ENCODE measurements at places on chromosomes 12 and 14. TPM values are rescaled to one million over a fixed set of nuclear protein-coding genes. Genes with fewer than 3 reads are reported as not detected.

GRCh38 chr12:6373022-6373787, 2.2 kb downstream of the SCNN1A start:
- no peak for DNase-seq

Gene CDK2
- polyA plus RNA-seq: 69.2 TPM

DNA sequence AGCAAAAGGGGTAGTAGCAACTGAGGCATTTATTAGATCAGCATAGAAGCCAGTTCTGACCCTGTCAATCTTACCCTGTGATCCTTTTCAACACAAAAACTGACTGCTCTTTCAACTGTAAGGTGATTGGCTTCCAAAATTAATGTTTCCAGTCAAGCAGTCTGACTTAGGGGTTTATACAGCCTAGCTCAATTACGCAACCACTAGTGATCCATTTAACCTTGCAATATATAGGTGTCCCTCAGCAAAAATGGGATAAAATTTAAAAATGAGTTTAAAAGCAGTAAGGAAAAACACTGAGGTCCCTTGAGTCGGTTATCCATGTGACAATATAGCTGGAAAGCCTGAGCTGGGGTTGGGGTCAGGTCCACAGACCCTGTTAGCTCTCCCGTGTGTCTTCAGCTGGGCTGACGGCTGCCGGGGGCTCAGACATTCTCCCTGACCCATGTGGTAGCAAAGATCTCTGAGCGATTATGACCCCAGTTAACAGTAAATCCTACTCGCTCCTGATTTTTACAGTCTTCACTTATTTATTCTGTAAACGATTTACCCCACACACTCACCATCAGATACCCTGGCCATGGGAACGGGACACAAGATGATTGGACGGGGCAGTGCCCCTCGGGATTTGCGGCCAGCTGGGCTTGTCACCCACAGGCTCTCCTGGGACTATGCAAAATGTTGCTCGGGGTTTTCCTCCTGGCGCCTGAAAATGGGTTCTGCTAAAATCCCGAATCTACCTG, 16.6 kb downstream of the ADGRD1 start:
- no peak for DNase-seq

GRCh38 chr14:27727251-27727770, 1039.3 kb upstream of the FOXG1 start:
- DNase-seq: peak; percentile 33

Gene PPP1R13B
- polyA plus RNA-seq: 44.3 TPM

DNA sequence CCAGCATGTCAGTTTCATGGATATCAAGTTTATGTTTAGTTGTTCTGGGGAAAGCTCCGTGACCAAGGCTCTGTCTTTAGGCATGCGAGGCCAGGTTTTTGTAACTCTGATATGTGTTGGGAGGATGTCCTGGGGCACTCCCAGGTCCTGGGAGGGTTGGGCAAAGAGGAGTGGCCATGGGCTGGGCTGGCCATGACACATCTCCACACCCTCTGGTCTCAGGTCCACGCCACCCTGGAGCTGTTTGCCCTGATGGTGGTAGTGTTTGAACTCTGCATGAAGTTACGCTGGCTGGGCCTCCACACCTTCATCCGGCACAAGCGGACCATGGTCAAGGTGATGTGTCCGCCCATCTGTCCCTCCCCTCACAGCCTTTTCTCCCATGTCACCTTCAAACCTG, 46.4 kb downstream of the TPCN1 start:
- DNase-seq: no peak

GRCh38 chr12:109744986-109745942, 31.6 kb downstream of the FAM222A start:
- DNase-seq: no peak

DNA sequence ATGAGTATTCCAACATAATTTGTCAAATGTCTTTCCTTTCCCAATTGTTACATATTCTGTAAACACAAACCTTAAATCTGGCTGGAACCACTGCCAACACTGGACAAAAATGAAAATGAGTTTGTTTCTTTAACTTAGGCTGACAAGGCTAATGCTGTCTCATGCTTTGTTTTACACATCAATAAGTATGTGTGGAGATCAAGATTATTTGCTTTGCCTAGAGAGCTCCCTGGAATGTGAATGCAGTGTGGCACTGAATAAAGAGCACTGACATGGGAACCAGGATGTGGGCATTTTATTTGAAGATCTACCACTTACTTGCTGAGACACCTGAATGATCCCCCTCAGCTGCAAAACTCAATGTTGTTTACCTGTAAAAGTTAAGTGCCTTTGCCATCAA, 61.7 kb downstream of the RALGAPA1 start:
- no peak for DNase-seq

DNA sequence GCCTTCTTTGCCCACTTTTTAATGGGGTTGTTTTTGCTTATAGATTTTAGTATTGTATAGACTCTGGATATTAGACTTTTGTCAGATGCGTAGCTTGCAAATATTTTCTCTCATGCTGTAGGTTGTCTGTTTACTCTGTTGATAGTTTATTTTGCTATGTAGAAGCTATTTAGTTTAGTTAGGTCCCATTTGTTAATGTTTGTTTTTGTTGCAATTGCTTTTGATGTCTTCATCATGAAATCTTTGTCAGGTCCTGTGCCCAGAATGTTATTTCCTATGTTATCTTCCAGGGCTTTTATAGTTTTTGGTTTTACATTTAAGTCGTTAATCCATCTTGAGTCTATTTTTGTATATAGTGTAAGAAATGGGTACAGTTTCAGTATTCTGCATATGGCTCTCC, 30.0 kb upstream of the LYZ start:
- DNase-seq: no peak

DNA sequence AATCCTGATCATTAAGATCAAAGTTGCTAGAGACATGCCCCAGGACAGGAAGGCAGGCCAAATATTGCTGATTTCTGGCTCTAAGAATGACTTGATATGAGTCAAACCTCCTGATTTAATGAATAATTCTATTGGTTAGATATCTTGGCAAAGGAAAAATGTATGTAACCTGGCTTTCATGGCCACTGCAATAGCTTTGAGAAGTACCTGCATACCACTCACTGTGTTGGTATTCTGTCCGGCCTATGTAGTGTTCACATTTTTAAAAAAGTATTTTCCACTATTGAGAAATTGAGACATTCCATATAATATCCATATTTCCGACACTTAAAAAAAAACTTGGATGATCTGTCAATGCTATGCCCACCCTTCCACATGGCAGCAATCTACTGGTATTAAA, 283.1 kb upstream of the SOX5 start:
- DNase-seq: no peak

Gene SPX
- polyA plus RNA-seq: 13.8 TPM

DNA sequence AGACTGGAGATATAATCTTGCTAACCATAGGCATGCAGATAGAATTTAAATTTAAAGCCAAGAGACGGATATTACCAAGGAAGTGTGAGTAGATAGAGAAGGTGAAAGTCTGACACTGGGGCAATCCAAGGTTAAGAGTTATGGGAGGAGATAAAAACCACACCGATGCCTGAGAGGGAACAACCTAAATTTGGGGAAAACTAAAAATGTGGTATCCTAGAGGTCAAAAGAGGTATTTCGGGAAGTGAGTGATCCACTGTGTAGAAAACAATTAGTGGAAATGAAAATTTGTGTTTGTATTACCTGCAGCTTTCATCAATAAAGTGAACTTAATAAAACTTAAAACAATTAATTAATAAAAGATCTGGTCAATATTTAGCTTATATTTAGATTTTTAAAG, 269.0 kb upstream of the RPL10L start:
- no peak for DNase-seq

- DNase-seq: no peak
Observed at GRCh38 chr12:48781750-48782456, 7.0 kb downstream of the ADCY6 start.

Gene PLCZ1
- 1.3 TPM for polyA plus RNA-seq

Gene LRRC43
- polyA plus RNA-seq: 6.8 TPM

GRCh38 chr12:132955094-132956010, 754 bp downstream of the ZNF605 start:
- DNase-seq: peak; percentile 43

DNA sequence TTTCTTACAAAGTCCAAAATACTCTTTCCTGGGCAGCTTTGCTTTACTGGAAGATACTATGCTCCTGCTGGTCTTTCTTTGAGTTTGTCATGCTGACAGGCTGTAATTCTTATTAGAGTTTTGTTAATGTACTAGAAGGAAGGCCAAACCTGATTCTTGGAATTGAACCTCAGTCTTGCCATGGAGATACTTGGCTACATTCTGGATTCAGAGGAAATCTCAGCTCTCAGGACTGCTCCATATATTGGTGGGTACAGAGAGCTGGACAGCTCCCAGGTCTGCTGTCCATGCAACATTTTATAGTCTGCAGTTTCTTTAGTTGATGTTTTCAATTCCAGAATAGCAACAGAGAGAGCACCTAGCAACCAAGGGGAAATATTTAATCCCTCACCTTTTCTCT, 363.1 kb upstream of the STXBP6 start:
- DNase-seq: no peak

Gene CD27
- polyA plus RNA-seq: 1.2 TPM

GRCh38 chr12:85007836-85008235, 28.2 kb downstream of the TSPAN19 start:
- no peak for DNase-seq

Gene FBXL14
- 9.9 TPM for polyA plus RNA-seq

Gene P2RX2
- 1.7 TPM for polyA plus RNA-seq

Gene PYGL
- 20.7 TPM for polyA plus RNA-seq

Gene RPS6KL1
- polyA plus RNA-seq: 0.91 TPM

Gene OTUB2
- 5.9 TPM for polyA plus RNA-seq

GRCh38 chr14:65142914-65143625, 40.8 kb upstream of the MAX start:
- DNase-seq: no peak

Gene RAPGEF3
- polyA plus RNA-seq: 61.2 TPM

- no peak for DNase-seq
Observed at GRCh38 chr14:69605738-69606137, 5.7 kb upstream of the SUSD6 start.

Gene EIF4B
- 519 TPM for polyA plus RNA-seq

Gene ZC2HC1C
- 7.8 TPM for polyA plus RNA-seq

GRCh38 chr12:39912211-39912980, 193.5 kb downstream of the SLC2A13 start:
- no peak for DNase-seq

DNA sequence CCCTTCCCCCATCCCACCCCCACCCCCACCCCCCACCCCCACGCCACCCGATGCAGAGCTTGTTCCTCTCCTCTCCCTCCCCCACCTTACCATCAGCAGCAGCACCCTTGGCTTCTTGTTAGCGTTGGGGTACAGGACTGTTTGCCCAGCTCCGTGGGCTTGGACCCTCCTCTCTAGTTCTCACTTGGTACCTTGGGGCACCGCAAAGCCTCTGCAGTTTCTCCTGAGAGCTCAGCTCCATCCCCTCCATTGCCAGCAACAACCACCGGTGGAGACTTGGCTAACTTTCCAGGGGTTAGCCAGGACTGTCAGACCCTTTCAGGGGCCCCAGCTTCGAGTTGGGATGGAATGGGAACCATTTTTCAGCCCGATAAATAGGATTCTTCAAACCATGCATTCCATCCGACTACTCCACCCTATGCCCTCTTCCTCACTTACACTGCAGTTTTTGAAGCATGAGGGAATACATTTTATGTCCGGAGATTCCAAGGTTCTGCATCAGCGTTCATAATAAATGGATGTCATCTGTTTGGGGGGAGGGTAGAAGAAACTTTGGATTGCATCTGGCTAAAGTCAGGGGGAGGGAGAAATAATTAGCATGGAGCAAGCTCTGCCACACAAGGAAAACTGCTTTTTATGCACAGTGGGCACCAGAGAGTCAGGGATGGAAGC, 1.1 kb downstream of the SCN8A start:
- no peak for DNase-seq

DNA sequence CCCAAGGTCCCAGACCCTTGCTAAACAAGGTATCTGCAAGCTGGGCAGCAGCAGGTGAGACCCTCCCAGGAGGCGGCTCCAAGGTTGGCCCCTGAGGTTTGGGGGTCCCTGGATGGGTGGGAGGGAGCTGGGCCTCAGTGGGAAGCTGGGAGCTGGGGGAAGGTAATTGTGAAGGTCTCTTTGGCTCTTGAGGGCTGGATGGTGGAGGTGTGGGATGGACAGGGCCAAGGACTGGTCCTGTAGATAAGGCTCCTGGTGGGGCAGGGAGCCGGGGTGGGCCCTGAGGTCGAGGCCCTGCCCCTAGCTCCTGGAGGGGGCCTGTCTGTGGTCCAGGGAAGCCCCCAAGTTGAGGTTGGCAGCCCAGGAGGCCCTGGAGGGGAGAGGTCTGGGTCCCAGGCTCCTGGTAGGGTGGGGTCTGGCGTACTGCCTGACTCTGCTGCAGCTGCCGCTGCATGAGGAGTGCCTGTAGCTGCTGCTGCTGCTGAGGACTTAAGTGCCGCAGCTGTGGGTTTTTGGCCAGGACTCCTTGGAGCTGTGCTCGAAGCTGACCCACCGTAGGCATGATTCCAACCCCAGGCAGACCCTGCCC, 13.1 kb upstream of the PRKAG1 start:
- DNase-seq: no peak

DNA sequence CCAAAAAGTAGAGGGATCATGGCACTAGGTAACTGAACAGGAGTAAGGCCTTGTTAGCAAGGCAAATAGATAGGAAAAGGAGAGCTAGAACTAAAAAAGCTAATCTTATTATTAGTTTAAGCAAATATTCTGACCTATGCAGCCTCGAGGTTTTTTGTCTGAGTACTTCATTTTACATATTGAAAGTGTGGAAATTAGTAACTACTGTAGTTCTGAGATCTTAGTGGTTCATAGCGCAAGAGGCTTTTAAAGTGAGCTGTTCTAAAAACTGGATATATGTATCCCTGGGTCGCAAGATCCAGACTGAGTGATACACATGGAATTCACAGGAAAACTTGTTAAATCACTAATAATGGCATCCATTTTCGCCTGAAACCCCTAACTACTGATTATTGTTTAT, 411.0 kb upstream of the SOX5 start:
- DNase-seq: no peak

Gene KRT2
- polyA plus RNA-seq: not detected

- DNase-seq: peak; percentile 8
Observed at GRCh38 chr12:14716848-14717444, 20.5 kb upstream of the GUCY2C start.

- DNase-seq: no peak
Observed at GRCh38 chr12:123131879-123132402, 18.9 kb downstream of the PITPNM2 start.

DNA sequence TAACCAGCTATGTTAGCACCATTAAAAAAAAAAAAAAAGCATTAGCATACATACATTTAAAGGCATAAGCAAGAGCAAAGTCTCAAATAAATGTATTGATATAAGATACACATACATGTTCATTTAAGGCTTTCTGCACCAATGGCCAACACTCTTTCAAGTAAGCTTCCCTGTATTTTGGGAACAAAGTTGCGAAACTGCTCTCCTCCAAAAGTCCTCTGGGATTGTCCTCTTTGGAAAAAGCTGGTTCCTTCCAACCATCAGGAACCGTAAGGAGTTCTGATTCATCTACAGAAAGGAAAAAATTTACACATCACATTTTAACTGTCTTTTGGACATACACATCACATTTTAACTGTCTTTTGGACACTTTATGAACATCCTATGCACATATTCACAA, 3.2 kb downstream of the KRR1 start:
- no peak for DNase-seq

Gene SLC10A1
- polyA plus RNA-seq: 0.22 TPM

- DNase-seq: no peak
Observed at GRCh38 chr12:86158956-86159355, 97.2 kb downstream of the MGAT4C start.

- DNase-seq: no peak
Observed at GRCh38 chr14:20306079-20306423, 300 bp upstream of the TTC5 start.

GRCh38 chr12:95168746-95169145, 48.5 kb downstream of the FGD6 start:
- no peak for DNase-seq

All from left kidney (tissue), 8 donors.